ENCODE measurements at places on chromosomes 4 and X. TPM values are rescaled to one million over a fixed set of nuclear protein-coding genes. Genes with fewer than 3 reads are reported as not detected.
A peak's percentile ranks its signal among the peaks of the same experiment; 100 is the strongest.

GRCh38 chrX:130111220-130112154 lies 1.2 kb upstream of the ELF4 start:
- no peak for DNase-seq

DNA sequence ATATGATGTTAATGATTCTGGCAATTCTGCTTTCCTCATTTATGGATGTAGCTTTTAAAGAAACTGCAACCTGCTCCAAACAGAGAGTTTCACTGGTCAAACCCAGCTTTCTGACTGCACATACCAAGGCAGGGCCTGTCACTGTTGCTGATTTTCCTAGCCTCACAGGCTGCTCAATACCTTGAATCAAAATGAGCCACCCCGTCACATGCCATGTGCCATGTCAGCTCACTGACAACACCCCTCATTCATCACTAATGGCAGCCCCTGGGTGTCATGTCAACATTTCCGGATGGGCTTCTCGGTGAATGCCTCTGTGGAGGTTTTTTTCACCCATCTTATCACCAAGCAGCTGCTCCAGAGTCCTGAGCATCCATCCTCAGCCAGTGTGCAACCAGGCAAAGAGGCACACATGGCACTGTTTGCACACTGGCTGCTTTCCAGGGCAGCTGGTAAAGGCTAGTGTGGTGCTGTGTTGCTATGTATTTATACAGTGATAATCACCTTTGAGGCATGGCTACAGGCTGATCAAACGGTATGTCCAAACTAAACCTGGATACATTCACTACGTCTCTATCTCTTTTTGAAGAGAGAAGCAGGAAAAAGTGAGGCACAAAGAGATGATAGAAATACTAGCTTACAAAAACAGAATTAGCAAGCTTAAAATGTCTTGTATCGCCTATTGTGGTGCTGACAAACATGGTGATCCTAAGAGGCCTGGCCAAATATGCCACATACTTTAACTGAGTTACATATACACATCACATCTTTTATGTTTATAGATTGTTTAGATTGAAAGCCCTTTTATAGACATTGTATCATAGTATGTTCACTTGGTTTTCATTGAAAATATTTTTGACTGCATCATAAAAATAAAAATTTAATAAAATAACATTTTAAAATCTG lies 94.6 kb upstream of the INPP4B start:
- no peak for DNase-seq

DNA sequence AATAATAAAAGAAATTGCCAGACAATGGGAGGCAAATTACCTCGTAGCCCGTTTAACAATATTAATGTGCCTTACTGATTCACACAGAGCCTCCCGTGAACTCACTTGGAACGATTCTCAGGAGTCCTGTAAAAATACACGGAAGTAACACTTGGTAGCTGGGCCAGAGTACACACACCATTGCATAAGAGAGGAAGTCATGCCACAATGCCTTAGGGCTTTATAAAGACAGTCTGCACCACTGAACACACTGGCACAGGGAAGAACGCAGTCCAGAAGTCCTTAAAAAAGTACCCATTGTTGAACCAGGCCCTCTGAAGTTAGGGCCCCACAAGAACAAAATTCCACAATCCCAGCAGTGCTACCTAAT lies 15.1 kb downstream of the SLC2A9 start:
- peak; percentile 39 for DNase-seq

DNA sequence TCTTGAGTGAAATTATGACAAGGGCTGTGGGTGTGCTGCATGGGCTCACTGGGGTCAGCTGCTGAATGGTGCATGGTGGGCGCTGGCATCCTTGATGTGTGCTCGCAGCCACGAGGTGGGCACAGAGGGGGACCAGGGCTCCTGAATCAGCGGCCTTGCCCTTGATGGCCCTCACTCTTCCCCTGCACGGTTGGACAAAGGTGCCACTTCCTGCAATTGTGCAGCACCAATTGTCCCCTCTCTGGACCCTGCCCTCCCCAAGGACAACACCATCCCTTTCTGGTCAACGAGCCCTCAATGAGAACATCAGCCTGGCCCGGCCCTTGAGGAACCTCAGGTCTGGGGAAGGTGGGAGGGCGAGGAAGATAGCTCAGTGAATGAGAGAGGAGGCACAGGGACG lies 16.1 kb downstream of the ABLIM2 start:
- no peak for DNase-seq

- DNase-seq, result no peak
Measured at GRCh38 chrX:110046001-110046400, 43.1 kb downstream of the TMEM164 start.

DNA sequence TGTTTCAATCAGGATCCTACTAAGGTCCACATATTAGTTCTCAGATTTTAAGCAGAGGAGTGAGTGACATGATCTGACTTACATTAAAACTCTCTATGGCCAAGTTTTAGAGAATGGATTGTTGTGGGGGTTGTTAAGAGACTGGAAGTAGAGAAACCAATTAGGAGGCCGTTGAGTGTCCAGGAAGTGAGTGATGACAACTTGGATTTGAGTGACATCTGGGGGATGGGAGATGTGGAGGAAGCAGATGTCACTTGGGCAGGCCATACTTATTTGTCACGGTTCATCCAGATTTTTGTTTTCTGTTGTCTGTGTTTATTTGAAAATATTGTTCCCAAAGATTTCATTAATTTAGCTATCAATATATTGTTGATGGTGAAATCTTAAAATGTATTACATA lies 28.3 kb downstream of the ADD1 start:
- no peak for DNase-seq

DNA sequence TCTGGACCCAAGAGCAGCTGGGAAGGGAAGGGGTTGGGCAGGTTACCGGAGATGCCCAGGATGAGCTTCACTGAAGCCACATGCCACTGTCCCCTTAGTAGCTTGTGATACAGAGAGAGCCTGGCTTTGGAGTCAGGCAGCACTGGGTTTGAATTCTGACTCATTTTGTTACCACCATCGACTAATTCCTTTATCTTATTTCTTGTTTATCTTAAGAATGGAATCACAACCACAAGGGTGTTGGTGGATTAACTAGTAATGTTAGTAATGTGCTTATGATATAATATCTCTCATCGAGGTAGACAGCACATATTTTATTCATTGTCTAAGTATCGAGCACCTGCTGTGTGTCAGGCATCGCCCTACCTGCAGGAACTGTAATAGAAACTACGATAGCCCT lies 17.7 kb upstream of the STX18 start:
- peak; percentile 10 for DNase-seq

DNA sequence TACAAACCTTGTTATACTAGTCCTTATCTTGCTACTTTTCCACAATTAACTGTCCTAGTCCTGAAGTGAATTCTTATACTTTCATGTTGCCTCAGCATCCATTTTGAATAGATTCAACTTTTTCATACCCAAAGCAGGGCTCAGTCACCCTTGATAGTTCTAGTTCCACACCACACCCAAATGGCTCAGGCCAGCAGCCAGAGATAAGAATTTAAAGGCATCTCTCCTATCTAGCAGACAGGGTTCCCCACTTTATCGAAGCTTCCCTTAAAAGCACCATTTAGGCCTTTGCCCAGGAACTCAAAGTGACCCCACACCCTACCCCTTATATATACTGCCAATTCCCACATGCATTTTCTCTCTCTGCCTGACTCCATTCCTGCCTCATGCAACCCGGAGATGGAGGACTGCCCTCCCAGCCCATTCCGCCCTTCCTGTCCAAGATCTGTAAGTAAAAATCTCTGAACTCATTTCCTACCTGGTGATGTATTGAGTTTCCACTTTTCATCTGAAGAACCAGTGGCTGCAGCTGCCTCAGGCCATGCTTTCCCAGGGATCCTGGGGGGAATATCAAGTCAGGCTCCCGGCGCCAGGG lies 63.7 kb upstream of the TXK start:
- no peak for DNase-seq

DNA sequence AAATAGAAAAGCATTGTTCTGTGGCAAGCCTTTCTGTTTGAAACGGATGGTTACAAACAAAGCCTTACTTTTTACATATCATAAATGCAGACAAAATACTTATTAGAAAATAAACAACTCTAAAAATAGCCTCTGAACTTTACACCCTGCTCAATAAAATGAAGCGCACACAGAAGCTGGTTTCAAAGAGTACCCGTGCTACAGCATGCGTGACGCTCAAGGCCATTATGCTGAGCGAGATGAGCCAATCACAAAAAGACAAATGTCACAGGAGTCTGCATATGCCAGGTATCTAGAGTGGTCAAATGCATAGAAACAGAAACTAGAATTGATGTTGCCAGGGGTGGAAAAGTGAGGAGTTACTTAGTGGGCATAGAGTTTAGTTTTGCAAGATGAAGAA lies 326.5 kb upstream of the GATB start:
- no peak for DNase-seq

DNA sequence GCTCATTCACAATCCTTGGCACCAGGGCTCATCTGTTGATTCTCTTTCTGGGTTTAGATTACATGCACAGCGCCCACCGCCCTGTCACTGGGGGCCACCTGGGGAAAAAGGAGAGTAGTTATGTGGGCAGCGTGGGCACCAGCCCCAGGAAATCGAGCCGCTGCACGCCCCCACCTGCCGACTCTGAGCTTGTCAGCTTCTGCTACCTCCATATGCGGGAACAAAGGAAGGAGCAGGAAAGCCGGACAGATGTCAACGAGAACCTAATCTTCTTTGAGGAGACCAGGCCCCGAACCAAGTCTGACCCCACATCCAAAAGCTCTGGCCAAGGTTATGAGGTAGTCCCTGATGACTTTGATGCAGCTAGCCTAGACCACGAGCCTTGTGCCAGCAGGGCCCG lies 31.0 kb upstream of the PRPS1 start:
- DNase-seq, result no peak

DNA sequence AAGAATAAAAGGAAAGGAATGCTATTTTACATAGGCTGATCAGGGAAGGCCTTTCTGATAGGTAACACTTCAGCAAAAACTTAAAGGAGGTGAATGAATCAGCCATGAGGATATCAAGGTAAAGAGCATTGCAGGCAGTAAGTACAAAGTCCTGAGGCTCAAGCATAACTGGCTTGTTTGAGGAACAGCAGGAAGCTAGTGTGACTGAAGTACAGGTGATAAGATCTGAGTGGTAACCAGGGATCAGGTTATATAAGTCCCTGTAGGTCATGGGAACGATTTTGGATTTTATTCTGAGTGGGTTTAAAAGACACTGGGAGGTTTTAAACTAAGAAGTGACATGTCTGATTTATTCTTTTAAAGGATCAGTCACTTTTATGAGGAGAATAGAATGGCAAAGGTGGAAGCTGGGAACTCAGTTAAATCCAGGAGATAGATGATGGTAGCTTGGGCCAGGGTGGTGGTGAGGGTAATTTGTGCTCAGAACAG lies 47.1 kb upstream of the THOC2 start:
- peak; percentile 12 for DNase-seq

GRCh38 chrX:7948483-7948882 lies 21.3 kb upstream of the PNPLA4 start:
- no peak for DNase-seq

GRCh38 chr4:107876099-107876498 lies 51.4 kb downstream of the SGMS2 start:
- DNase-seq, result peak; percentile 6

DNA sequence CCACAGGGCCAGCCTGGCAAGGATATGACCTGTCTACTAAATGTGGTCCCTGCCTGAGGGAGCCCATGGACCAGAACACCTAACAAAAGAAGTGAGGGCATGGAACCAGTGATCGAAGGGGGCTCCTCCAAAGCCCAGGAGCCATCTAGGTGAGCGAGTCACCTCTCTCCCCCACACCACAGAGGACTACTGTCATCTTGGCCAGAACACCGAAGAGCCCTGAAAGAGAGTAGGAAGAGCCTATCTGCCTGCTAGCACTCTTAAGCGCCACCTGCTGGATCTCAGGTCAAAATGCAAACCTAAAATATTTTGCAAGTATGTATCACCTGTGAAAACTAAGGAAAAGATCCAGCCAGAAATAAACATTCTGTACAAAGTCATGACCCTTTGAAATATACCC lies 137.9 kb upstream of the ZXDB start:
- no peak for DNase-seq

DNA sequence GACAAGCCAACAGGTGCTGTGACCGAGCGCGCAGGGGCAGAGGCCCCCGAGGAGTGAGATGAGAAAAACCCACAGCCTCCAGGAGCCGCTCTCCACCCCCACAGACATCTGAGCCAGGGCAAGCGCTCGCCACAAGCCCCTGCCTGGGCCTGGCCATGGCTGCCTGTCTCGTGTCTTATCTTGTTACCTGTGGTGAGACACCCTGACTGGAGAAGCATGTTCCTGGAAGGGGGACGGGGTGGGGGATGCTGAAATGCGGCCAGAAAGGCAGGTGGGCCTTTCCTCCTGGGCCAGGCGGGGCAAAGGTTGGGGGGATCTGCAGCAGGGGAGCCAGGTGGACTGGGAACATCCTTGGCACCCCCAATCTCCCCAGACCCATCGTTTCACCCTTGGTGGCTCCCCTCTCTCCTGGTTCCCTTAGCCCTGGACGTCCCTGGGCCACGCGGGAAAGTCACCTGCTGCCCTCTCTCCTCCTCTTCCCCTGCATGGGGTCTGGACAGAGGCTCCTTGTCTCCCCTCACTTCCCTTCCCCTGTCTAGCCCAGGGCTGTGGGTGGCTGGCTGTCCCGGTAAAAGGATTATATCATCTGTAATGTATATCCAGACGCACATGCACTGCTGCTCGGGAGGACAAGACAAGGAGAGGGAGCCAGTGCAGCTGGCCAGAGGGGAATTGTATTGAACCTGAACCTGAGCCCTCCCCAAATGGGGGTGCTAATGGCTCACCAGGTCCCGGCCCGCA lies 8.4 kb upstream of the DUSP9 start:
- DNase-seq, result no peak

GRCh38 chr4:47731182-47731581 lies 106.7 kb downstream of the CORIN start:
- no peak for DNase-seq

GRCh38 chrX:130418066-130418465 lies 16.3 kb downstream of the RBMX2 start:
- no peak for DNase-seq

DNA sequence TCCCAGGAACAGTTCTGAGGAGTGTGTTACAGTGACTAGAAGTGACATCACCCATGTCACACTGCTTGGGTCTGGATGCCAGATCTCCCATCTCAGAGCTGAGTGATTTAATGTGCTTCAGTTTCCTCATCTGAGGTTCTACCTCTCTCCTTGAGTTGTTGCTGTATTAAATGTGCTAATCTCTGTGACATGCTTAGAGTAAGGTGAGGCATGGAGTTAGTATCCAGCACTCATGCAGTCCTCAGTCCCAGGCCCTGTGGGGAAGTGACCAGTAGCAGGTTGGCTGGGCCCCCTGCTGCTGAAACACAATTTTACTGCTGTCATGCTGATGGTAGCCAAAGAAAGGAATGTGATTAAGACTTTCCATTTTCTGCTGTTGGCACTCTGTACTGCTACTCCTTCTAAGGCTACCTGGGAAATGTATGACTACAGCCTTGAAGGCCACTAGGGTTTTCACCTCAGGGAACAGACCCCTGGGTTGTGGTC lies 639.6 kb downstream of the MID1IP1 start:
- DNase-seq, result no peak

- no peak for DNase-seq
Measured at GRCh38 chr4:184460499-184461285, 13.7 kb downstream of the IRF2 start.

GRCh38 chrX:13208281-13208935 lies 111.4 kb downstream of the ATXN3L start:
- no peak for DNase-seq

Gene TRO
- total RNA-seq, result not detected

Gene NPY1R
- 6.9 TPM for total RNA-seq

Gene PWWP3B
- total RNA-seq, result not detected
